ENCODE measurements at places on chromosomes 13 and 19.
A peak's percentile ranks its signal among the peaks of the same experiment; 100 is the strongest.

- DNase-seq, result peak; percentile 84
Observed at GRCh38 chr19:18322318-18322758, 538 bp downstream of the LSM4 start.

DNA sequence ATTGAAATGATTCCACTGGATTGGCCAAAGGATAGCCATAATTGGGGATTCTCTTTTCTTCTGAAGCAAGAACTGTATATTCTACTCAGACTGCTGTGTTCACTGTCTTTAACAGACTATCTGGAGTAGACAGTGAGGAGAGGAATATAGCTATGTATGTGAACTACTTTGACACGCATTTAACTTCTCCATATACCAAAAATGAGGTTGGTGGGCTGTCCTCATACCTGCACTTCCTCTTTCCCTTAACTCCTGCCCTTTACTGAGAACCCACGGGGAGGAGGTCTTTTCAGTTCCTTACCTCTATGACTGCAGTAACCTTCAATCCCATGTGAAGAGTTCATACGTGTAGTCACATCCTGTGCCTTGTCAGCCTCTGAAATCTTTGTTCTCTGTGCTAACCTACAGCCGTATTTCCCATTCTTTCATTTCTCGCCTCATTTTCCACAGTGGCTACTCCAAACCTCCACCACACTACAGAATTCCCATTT lies 305.8 kb downstream of the MTUS2 start:
- DNase-seq, result no peak

DNA sequence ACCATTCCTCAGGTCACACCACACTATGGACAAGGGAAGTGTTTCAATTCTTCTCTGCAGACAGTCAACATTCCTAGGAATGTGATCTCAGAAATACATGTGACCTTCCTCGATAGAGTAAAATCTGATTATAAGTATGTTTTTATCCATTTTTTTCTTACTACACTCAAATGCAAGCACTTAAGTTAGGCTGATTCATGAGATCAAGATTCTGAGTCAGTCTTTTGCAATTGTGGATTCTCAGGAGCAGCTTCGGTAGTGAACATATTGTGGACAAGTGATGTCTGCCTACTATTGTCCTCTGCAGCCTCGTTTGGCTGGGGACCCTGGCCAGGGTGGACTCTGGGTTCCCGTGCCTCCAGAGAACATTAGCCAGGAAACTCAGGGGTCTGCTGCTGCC lies 3.2 kb downstream of the SERPINE3 start:
- no peak for DNase-seq

GRCh38 chr19:13069415-13070359 lies 33.0 kb downstream of the LYL1 start:
- no peak for DNase-seq

DNA sequence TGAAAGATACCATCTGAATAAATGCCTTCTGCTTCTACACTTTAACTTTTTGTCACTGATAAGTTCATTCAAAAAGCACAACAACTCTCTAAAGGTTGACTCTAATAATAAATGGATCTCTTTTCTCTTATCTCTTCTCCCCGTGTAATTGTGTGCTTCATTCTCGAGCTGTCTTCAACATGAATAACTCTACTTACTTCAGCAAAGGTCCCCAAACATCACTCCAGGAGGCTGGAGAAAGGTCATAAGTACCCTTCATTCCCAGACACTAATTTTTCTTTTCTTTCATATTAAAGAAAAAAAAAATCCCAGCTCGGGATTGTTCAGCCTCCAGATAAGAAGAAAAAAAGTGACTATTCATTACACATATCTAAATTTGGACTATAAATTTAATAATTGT lies 222.2 kb downstream of the FOXO1 start:
- DNase-seq, result no peak

- no peak for DNase-seq
Observed at GRCh38 chr13:32907211-32907610, 109.0 kb upstream of the KL start.

- no peak for DNase-seq
Observed at GRCh38 chr19:55443045-55443823, at the start of gene SHISA7. TSS of gene SHISA7 (minus strand) at chr19:55443300. CDS start at chr19:55442863, 437 bp downstream.

DNA sequence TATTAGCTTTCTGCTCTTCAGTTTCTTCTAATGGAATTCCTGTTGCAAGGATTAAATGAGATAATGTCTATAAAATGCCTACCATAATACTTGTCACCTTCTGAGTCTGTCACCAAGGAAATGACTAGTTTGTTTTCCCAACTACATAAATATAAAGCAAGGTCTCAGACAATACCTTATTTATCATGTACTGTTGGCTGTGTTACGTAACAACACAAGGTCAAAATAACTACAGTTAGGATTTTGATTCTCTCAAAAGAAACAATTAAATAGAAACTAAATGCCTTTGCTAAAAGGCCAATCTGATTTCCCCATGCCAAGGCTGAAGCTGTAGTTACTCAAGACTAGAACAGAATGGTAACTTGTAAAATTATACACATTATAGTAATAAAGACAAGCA lies 134.5 kb downstream of the PCDH9 start:
- DNase-seq, result no peak

DNA sequence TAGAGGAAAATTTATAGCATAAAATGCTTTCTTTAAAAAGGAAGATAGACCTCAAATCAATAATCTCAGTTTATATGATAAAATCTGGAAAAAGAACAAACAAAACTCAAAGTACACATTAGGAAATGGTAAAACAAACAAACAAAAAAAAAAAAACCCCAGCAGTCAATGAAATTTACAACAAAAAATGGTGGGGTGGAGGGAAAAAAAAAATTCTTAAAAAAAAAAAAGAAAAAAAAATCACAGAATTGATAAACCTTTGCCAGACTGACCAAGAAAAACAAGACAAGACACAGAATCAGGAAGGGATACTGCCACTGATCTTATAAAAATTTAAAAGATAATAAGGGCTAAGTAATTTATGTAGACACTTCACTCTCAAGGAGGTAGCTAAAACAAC lies 11.2 kb downstream of the TUBGCP3 start:
- DNase-seq, result no peak

DNA sequence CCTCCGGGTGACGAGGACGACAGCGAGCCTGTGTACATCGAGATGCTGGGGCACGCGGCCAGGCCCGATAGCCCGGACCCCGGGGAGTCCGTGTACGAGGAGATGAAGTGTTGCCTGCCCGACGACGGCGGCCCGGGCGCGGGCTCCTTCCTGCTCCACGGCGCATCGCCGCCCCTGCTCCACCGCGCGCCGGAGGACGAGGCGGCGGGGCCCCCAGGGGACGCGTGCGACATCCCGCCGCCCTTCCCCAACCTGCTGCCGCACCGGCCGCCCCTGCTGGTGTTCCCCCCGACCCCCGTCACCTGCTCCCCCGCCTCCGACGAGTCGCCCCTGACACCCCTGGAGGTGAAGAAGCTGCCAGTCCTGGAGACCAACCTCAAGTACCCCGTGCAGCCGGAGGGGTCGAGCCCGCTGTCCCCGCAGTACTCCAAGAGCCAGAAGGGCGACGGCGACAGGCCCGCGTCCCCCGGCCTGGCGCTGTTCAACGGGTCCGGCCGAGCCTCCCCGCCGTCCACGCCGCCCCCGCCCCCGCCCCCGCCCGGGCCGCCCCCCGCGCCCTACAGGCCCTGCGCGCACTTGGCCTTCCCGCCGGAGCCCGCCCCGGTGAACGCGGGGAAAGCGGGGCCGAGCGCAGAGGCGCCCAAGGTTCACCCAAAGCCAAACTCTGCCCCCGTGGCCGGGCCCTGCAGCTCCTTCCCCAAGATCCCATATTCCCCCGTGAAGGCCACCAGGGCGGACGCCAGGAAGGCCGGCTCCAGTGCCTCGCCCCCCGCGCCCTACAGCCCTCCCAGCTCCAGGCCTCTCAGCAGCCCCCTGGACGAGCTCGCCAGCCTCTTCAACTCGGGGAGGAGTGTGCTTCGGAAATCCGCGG lies 511.3 kb downstream of the MYO16 start:
- no peak for DNase-seq

DNA sequence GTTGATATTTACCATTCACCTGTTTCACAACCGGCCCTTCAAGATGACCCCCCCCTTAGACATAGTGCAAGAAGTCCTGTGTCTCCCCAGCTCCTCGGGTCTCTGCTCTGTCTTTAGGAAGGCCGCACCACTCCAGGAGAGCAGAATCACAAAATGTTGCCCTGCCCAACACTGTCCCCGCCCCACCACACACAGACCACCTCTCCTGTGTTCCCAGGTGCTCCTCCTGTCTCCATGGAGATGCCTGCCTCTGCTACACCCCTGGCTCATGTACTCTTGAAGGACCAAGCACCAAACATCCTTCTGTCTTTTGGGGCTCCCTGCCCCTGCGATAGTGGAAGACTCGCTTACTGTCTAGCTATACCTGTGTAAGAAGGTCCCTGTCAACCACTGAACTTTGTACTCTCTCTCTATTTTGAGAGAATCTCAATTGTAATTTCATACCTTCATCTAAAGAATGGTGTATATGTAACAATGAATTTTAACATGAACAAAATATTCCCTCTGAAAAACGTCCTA lies 9.6 kb upstream of the TNFRSF19 start:
- no peak for DNase-seq

- DNase-seq, result peak; percentile 70
Observed at GRCh38 chr19:48608798-48609263, 2.3 kb downstream of the SPACA4 start.

- DNase-seq, result peak; percentile 93
Observed at GRCh38 chr19:33416307-33417215, 43.1 kb downstream of the CEBPG start.

GRCh38 chr13:70523622-70524021 lies 415.4 kb upstream of the KLHL1 start:
- no peak for DNase-seq

DNA sequence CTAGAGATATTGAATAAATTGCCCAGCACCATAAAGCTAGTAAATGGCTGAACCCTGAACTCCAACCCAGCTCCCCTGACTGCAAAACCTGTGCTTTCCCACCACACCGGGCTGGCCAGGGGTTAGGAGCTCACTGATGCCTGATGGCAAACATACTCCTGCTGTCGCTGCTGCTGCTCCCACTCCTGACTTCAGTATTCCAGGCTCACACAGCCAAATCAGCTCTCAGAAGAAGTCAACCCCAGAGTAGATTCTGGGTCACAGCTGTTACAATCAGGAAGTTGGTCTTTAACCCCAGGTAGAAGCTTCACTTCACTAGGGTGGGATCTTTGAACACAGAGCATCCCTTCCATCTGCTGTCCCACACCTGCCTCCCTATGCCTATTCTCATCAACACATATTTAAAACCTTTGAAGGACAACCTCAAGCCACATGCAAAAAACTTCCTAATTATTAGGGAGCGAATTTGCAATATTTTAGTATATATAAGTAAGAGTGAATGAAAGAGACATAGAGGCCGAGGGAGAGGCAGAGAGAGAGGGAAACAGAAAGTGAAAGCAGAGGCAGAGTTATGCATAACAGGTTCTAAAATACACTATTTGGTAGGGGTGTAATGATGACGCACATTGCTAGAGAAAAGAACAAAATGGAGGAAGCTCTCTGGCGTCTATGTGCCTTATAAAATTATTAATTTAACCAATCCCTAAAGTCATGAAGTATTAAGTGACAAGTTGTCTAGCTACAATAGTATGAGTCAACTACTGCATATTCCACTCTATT lies 99.4 kb upstream of the SERP2 start:
- DNase-seq, result no peak
